ENCODE measurements at places on chromosomes 3 and 15.

GRCh38 chr15:71612869-71613268 lies 197.5 kb upstream of the NR2E3 start:
- no peak for DNase-seq

GRCh38 chr3:190424108-190424477 lies 25.6 kb downstream of the TMEM207 start:
- DNase-seq = no peak

DNA sequence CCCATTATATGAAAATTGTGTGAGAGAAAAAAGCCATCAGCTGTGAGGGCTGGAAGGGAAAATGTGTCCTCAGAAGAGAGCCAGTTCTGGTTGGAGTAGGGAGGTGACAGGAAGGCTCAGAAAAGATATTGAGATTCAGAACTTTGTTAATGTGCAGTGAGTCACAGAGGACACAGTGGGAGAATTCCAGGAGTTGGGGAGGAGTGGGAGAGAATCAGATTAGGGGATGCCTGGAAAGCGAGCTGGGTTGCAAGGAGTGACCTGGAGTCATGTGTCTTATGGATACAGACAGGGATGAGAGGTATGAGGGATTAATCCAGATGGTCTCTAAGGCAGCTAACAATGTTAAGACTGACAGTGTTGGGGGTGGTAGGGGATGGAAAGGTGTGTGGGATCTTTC lies 67.5 kb downstream of the CHST2 start:
- DNase-seq = no peak

GRCh38 chr3:104198131-104198530 lies 1168.6 kb upstream of the ALCAM start:
- DNase-seq = no peak

- no peak for DNase-seq
Observed at GRCh38 chr3:50574444-50574831, 5.1 kb downstream of the HEMK1 start.

DNA sequence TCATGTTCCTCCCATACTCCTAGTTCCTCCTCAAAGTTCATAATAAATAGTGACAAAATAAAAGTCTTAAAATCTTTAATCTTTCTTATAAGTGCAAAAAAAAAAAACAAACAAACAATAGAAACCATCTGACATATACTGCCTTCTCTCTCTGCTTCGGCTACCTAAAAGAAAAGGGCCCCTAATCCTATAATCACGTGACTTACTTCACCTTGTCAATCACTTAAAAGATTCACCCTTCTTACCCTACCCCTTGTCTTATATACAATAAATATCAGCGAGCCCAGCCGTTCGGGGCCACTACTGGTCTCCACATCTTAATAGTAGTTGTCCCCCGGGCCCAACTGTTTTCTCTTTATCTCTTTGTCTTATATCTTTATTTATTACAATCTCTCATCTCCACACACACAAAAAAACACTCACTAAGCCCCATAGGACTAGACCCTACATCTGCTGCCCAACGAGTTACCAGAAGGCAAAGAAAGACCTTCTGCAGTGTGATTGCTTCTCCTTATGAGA lies 28.8 kb downstream of the MKRN3 start:
- no peak for DNase-seq

DNA sequence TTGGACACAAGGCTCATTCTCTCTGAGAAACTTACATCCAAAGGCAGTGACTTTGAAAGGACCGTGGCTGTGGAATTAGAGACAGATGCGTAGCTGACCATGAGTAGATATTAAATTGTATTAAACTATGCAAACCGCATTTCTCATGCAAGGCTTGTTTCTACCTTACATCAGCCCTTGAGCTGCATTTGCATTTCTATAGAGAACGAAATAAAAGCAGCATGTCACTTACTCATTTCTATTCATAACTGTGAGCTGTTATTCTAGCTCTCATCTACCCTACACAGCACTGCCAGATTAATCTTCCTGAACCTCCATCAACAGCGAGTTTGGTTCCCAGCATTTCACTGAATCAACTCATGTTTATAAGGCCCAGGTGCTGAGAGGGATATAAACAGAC lies 72.3 kb downstream of the THSD4 start:
- no peak for DNase-seq

- no peak for DNase-seq
Observed at GRCh38 chr3:180690061-180690460, 10.8 kb upstream of the CCDC39 start.

- peak; percentile 84 for DNase-seq
Observed at GRCh38 chr3:59381282-59381681, 331.5 kb upstream of the CFAP20DC start.

- DNase-seq = peak; percentile 39
Observed at GRCh38 chr15:65032801-65033537, 3.5 kb upstream of the MTFMT start.

- no peak for DNase-seq
Observed at GRCh38 chr3:195896361-195897080, 11.8 kb downstream of the TNK2 start.

DNA sequence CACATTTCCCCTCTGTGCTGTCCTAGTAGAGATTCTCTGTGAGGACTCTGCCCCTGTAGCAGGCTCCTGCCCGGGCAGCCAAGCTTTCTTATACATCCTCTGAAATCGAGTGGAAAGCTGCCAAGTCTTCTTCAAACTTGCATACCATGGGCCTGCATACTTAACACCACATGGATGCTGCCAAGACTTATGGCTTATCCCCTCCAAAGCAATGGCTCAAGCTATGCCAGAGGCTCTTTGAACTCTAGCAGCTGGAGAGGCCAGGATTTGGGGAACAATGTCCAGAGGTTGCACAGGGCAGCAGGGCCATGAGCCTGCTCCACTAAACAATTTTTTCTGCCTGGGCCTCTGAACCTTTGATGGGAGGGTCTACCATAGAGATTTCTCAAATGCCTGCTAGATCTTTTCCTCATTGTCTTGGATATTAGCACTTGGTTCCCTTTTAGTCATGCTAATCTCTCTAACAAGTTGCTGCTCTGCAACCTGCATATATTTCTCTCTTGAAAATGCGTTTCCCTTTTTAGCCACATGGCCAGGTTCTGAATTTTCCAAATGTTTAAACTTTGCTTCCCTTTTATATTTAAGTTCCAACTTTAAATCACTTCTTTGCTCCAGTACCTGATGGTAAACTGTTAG lies 6.1 kb upstream of the PLSCR4 start:
- no peak for DNase-seq

- DNase-seq = no peak
Observed at GRCh38 chr15:74427607-74428441, 5.9 kb downstream of the SEMA7A start.

GRCh38 chr15:44029940-44030568 lies 165.0 kb downstream of the FRMD5 start:
- DNase-seq = no peak

DNA sequence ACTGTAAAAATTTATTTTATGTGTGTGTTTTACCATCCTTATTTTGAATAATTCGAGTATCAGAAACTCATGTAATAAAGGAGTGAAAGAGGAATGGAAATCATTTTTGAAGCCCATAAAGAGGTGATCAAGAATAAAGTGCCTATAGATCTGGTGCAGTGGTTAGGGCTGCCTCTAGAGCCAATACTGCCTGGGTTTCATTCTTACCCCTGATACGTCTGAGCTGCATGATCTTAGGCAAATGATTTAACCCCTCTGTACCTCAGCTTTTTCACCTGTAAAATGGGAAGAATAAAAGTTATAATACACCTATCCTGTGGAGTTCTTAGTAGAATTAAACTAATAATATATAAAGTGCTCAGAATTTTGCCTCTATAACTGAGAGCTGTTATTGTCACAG lies 30.4 kb downstream of the EFHB start:
- no peak for DNase-seq

- no peak for DNase-seq
Observed at GRCh38 chr3:50258029-50258680, 10.8 kb upstream of the SEMA3B start.

- no peak for DNase-seq
Observed at GRCh38 chr15:33098094-33099058, 96.1 kb downstream of the FMN1 start.

- DNase-seq = peak; percentile 55
Observed at GRCh38 chr3:111392894-111393398, 149.1 kb upstream of the CD96 start.

DNA sequence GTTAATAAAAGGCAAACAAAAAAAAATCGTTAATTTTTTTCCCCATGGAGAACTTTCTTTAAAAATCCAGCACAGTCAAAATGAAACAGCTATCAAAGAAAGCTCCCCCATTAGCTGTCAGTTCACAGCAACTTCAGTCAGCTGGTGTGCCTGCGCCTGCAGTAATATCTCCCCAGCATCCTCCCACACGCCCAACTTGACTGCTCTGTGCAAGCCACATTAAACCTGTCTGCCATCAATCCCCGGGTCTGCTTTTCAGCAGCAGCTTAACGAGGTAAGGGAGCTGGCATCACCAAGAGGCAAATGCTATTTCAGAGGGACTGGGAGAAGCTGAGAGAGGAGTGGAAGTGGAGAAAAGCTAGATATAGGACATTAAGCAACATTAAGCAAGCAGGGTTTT lies 337.5 kb downstream of the GAP43 start:
- no peak for DNase-seq

DNA sequence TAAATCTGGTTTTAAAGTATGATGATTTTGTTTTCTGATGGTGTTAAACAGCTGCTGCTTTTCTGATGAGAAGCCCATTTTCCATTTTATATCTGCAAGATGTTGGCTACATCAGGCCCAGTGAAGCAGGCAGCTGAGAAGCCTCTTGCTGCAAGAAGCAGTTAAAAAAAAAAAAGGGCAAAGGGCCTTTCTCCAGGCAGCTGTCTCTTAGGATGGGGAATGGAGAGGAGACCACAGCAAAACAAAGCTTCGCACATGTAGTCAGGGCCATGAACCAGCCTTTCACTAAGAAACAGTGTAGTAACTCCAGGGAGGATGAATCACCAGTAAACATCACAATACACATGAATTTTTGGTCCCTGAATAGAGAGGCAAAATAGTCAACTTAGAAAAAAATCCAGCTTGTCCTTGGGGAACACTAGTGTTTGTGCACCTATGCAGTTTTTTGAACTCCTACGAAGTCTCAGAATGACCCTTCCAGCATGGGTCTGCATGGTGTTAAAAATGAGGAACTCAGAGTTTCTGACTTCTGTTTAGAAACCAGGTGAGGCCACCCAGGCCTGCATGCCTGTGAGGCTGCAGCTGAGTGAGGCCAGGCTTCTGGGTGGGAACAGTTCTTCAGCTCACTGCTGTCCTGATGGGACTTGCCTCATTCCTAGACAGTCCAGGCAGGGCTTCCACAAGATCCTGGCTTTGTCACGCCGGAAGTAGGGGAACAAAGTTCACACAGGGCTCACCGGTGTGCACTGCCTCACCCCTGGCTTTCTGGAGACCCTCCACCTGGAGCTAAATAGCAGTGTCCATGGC lies 518.7 kb downstream of the MCTP2 start:
- no peak for DNase-seq

DNA sequence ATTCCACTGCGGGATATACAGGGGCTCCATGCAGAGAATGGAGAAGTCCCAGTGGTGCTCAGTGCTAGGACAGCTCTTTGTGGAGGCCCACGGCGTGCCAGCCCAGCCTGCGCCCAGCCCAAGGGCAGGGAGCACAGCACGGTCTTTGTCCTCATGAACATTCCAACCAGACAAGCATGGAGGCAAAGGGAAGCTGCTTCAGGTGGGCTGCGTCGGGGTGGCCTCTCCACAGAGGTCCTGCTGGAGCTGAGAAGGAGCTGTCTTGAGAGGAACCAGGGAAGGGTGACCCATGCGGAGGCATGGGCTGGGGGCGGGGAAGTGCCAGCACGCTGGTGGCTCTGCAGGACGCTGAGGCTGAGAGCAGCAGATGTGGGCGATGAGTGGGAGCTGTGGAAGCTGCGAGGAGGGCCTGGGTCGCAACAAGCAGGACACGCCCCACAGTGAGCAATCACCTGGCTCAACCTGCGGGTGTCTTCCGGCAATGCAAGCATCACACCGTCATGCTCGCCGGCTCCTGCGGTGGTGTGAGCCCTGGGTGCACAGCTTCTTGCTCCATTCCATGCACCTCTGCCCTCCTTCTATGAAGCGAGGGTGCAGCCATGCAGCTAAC lies 14.0 kb upstream of the KLF15 start:
- DNase-seq = no peak

GRCh38 chr3:126542340-126543241 lies 16.1 kb downstream of the C3orf22 start:
- no peak for DNase-seq

DNA sequence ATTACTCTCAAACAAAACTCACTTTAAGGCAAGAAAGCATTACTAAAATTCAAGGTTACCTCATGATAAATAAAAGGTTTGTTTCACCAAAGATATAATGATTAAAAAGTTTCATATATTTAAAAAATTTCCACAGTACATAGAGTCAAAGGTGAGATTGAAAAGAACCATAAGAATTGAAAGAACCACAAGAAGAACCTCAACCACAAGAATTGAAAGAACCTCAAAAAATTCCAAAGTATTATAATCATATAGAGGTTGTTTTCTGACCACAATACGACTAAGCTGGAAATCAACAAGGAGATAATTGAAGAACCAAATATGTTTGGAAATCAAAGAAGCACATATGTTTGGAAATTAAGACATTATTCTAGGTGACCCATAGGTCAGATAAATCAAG lies 52.7 kb downstream of the SLC25A36 start:
- DNase-seq = no peak

DNA sequence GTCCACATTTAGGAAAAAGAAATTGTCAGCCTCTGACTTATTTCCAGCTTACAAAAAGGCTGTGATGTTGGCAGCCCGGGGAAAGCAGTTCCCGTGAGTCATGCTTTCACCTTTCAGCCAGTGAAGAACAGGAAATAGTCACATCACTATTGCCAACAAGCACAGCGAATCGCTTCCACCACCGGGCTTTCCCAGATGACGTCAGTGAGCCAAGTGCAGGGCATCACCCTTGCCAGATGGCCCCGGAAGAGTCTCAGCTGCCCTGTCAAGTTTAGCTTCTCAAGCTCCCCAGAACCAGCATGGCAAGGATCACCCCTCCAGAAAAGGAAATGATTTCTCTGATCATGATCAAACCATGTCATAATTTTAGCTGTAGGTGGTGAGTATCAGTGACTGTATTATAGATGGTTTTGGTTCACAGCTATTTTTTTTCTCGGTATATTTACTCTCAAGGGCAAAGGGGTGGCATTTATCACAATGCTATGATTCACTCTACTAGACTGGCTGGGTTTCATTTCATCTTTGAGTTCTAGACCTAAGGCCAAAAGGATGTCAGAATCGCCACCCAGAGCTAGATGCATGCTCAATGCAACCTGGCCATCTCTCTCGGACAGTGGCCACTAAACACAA lies 32.9 kb downstream of the B3GNT5 start:
- peak; percentile 97 for DNase-seq

DNA sequence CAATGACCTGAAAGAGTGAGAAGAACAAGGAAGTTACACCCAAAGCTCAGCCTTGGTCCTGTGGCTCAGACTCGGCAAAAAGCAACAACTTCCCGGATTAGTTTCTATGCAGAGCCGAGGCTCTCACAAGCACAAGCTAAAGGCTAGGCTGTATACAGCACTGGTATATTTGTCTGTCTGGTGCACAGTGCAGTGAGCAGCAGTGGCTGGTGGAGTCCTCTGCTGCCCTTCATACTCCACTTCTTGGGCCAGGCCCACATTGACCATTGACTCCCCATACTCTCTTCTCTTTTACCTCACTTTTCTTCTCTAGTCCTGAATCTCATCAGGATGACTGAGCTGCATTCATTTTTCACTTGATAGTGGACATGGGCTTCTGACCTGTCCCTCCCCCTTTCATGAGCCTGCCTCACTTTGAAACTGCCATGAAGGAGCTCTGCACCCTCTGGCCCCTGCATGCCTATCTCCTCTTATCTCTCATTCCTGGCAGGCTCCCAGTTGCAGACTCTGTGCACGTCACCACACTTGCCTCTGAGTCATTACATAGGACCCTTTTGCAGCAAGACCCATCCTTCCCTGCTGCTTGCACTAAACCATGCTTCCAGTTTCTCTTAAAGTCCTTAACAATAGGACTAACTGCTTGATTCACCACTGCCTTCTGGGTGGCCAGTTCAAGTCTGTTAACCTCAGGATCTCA lies 379.3 kb downstream of the NTRK3 start:
- no peak for DNase-seq
